Fibroblast of skin of right biceps (primary cell): ENCODE measurements at places on chromosomes 7 and 10.

DNA sequence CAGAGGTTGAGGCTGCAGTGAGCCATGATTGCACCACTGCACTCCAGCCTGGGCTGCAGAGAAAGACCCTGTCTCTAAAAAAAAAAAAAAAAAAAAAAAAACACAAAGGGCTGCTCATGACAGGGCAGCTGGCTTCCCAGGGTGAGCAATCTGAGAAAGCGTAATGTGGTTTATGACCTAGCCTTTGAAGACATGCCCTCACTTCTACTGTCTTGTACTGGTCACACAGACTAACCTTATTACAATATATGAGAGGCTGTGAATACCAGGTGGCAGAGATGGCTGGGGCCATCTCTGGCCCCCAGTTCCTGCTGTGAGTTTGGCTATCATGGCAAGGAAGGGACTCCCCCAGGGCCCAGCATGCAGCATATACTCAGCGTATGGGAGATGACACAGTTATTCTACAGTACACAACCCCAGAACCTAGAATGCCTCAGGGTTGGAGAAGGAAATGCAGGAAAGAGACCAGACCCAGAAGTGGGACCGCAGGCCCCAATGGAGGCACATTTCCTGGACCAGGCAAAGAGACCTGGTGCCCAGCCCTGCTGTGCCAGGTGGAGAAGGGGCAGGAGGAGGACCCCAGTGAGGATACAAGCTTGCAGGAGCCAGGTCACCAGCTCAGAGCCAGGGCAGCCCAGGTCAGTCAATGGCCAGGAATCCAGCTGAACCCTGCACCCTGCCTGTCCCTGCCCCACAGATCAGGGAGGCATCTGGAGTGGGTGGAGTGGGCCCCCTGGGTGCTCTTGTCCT lies 26.3 kb downstream of the NPTX2 start:
- DNase-seq: no peak

GRCh38 chr7:68512466-68512865 lies 1085.8 kb upstream of the AUTS2 start:
- no peak for DNase-seq

- DNase-seq: peak; percentile 25
Measured at GRCh38 chr7:102193806-102194205, 92.9 kb upstream of the SH2B2 start.

DNA sequence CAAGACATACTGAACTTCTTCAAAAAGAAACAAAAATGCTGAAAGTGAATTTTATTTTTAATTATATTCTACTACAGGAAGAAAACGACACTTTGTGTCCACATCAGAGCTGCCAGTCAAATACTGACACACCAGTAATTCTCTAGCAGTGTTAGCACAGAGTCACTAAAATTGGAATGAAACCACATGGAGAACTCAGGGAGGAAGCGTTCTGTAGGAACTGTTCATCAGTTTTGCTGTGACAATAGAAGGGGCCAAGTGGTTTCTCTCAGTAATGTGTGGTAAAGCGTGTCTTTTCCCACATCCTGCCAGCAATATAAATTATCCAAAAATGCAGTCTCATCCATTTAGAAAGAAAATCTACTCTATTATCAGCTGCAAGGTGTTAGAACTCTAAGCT lies 683.3 kb downstream of the GRM8 start:
- peak; percentile 37 for DNase-seq

DNA sequence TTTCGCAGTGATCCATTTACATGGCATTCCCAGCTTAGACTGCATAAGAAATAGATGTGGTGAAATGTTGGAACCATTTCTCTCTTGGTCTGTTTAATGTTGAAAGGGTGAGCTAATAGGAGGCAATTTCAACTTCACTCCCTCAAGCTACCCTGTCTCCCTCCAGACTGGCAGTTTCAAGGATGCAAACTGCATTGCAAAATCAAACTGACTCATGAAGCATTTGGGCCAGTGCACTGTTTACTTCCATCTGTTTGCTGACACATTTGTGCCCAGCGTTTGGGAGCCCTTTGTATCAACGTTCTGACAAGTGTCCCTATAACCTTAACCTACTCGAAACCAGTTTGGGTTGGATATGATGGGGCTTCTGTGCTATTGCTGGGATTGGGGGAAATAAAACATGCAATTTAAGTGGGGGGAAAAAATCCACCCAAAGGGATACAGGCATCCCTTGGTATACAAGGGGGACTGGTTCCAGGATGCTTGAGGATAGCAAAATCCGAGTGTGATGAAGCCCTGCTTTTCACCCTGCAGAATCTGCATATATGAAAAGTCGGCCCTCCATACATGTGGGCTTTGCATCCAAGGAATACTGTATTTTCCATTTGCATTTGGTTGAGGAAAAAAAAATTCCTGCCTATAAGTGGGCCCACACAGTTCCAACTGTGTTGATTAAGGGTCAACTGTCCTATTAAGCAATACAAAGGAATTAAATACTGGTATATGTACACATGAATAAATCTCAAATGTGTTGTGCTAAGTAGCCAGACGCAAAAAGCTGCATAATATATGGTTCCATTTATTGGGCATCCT lies 15.6 kb downstream of the RHEB start:
- DNase-seq: peak; percentile 80

DNA sequence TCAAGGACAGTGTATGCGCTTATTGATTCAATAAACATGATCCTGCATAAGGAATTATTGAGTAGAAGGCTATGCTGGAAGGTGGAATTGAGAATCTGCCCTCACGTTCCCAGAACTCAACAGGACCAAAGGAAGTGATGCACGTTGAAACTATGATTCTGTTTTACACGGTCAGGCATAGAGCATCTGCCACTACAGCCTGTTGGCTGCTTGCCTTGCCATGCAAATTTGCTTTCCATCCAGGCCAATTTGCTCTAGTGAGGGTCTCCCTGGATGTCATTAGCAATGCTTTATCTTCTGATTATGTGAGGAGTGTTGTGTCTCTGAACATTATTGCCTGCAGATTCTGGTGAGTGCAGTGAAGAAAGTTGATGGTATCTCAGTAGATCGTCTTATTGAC lies 132.9 kb downstream of the ADRA2A start:
- peak; percentile 3 for DNase-seq

- peak; percentile 17 for DNase-seq
Measured at GRCh38 chr7:1767524-1767923, 97.4 kb downstream of the ELFN1 start.

DNA sequence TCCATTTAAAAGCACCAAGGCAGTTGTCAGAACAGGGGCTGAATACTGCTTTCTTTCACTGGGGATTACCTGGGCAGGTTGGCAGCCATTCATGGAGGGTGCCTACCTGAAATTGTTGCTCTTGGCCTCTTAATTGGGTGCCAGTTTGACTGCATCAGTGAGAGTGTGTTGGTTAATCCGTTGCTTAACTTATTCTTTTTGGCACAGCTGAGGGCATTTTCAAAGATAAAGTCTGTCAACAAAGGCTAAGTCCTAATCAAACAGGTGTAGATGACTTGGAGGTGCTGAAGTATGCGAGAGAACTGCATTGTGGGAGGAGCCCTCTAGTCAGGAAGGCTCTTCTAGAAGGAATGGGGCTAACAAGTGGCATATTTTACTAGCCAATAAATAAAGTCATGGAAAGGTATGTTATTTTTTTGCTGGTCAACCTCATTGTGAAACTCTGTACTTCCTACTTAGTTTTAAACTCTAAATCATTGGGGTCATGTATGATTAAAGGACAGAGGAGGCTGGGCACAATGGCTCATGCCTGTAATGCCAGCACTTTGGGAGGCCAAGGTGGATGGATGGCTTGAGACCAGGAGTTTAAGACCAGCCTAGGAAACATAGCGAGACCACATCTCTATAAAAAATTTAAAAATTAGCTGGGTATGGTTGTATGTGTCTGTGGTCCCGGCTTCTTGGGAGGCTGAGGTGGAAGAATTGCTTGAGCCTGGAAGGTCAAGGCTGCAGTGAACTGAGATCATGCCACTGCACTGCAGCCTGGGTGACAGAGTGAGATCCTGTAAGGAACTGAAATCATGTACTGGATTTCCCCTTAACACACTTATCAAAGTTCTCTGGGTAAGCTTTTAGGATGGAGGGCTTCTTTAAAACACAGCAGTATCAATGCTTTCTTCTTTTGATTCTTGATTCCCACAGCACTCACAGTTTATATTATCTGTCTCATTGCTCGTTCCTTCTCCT lies 134.1 kb downstream of the LRMDA start:
- DNase-seq: no peak

DNA sequence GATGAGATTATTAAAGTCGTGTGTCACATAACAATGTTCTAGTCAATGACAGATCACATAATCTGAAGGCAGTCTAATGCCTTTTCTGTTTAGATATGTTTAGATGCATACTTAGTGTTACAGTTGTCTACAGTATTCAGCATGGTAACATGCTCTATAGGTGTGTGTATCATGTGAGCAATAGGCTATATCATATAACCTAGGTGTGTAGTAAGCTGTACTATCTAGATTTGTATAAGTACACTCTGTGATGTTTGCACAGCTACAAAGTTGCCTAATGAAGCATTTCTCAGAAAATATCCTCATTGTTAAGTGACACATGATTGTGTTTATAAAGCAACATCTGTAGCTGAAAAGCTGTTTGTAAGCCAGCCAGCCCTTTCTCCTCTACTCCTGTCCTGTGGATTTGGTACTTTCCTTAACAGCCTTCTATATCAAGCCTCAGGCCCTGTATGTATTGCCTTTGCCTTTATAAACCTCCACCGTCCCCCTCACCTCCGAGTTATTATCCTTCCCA lies 6.3 kb downstream of the HECTD2 start:
- DNase-seq: no peak

- no peak for DNase-seq
Measured at GRCh38 chr7:28830846-28831245, 127.3 kb downstream of the TRIL start.
